ENCODE measurements at places on chromosomes 6 and 20.

GRCh38 chr6:1940381-1940780, 305.0 kb downstream of the GMDS start:
- DNase-seq: no peak

- no peak for DNase-seq
These were observed 27.0 kb downstream of the PSMG4 start for GRCh38 chr6:3285732-3286131.

DNA sequence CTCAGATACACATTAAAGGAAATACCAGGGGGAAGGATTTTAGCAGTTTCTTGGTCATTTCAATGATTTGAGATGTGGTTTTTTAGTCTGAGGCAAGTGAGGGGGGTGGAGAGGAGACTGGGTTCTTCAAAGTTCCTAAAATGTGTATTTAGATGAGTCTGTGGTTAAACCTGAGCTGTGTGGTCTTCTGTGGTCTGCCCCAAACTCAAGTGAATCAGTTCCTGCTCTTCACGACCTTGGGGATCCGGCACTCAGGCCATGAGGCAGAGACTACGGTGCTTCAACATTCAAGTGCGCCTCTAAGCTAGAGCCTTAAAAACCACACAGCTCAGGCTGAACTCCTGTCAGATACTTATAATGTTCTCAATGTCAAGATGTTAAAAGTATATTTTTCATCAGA, 406.7 kb downstream of the LMBRD1 start:
- DNase-seq: no peak

- DNase-seq: no peak
These were observed 116.1 kb upstream of the BACH2 start for GRCh38 chr6:90412538-90413369.

GRCh38 chr6:21748343-21749056, 154.9 kb downstream of the SOX4 start:
- DNase-seq: peak; percentile 17

- DNase-seq: no peak
These were observed 8.3 kb upstream of the ADGB start for GRCh38 chr6:146590492-146590891.

- DNase-seq: peak; percentile 53
These were observed 57.7 kb upstream of the VSTM2L start for GRCh38 chr20:37845241-37845681.

- DNase-seq: peak; percentile 80
These were observed at the start of gene SNTA1 for GRCh38 chr20:33443512-33444239. SNTA1 (minus strand) TSS chr20:33443763; CDS start chr20:33443620, 143 bp downstream.

- DNase-seq: no peak
These were observed 3.8 kb downstream of the BCAS4 start for GRCh38 chr20:50798650-50799049.

- no peak for DNase-seq
These were observed 32.5 kb downstream of the THEMIS start for GRCh38 chr6:127868338-127868737.

GRCh38 chr6:41291717-41292116, 5.2 kb upstream of the TREM1 start:
- DNase-seq: no peak

DNA sequence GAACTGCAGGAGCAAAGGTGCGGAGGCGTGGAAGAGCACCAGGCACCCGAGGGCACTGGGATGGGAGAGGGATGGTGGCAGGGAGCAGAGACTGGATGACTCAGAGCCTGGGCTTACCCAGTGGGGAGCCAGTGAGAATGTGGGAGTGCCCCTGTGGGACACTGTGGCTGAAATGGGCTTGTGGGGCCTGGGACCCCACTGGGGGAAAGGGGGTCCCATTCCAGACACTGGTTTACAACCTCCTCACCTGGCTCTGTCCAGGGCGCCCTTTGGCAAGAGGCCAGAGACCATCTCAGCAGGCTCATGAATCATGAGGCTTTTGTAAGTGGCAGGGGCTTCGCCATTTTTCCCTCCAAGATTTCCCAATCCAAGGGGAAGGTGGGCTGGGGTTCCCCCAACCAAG, 124.0 kb upstream of the MAFB start:
- DNase-seq: no peak

Data from COR-L47 (cell line).